SJSA1 (cell line): ENCODE measurements at places on chromosomes 13 and 19. TPM values are rescaled to one million over a fixed set of nuclear protein-coding genes. Genes with fewer than 3 reads are reported as not detected.
A peak's percentile ranks its signal among the peaks of the same experiment; 100 is the strongest.

Gene PRODH2
- not detected in 2 replicates for total RNA-seq

DNA sequence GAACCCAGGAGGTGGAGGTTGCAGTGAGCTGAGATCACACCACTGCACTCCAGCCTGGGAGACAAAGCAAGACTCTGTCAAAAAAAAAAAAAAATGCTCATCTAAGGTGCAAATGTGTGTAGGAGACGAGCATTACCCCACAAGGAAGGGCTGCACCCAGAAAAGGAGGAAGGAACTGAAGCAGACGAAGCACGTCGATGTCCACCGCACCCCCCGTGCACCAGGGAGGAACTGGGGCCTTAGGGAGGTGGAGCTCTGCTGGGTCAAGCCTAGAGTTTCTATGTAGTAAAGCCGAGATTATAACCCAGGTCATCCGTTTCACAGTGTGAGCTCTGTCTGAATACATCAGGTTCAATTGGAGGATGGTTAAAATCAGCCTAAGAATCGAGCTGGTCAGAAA is 1.1 kb downstream of the VSTM1 start:
- no peaks in the 10 kb centered on the region for H3K36me3 ChIP-seq
- DNase-seq: no peak
- H3K27me3 ChIP-seq: peaks cover 8% of the 10 kb centered on the region; the same call in 1 of the 2 replicates
- H3K4me1 ChIP-seq: no peaks in the 10 kb centered on the region

Gene SYCN
- total RNA-seq: not detected in 2 replicates

DNA sequence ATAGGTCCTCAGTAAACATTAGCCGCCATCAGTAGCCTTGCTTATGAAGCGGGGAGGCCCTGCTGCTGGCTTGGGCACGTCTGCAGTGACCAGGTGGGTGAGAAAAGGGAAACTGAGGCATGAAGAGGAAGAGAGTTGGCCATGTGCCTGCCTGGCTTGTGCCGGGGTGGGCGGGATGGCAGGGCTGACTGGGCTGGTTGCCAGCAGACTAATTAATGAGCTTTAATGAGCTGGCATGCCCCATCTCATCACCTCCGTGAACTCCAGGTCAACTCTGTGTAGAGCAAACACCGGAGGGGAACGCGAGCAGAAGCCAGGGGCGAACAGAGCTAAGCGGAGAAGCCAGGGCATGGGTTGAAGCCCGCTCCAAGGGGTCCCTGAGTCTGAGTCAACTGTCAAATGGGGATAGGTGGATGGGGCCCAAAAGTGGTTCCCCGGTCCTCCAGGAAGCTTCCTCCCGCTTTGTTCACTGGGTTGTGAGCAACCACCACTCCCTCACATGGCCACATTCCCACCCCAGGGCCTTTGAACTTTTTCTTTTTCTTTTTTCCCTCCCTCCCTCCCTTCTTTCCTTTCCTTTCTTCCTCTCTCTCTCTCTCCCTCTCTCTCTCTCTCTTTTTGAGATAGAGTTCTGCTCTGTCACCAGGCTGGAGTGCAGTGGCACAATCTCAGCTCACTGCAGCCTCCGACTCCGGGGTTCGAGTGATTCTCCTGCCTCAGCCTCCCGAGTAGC is 8.7 kb downstream of the NR2F6 start:
- peaks cover 57% of the 10 kb centered on the region for H3K36me3 ChIP-seq
- no peaks in the 10 kb centered on the region for H3K27me3 ChIP-seq
- H3K27ac ChIP-seq: no peak overlapping the region
- no peak for DNase-seq
- H3K4me3 ChIP-seq: no peak overlapping the region

Gene C19orf81
- total RNA-seq: not detected in 2 replicates

DNA sequence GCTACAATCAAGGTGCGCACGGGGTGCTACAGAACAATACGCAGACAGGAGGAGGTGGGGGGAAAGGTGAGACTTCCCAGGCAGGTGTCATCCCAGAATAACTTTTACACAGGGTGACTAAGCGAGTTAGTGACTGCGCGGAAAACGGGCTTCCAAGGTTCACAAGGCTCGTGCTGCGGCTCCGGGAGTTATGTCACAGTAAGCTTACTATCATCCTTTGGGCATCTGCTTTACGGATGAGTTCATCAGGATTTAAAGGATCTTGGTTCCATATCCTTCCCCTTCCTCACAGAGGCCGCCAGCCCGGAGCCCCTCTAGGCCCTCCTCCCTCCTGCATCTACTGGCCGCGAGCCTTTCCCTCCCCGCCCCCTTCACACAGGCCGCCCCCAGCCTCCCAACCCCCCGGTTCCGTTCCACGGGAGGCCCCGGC is 474 bp upstream of the IFT88 start:
- no peaks in the 10 kb centered on the region for H3K27me3 ChIP-seq
- no peaks in the 10 kb centered on the region for H3K36me3 ChIP-seq
- H3K4me1 ChIP-seq: peaks cover 6% of the 10 kb centered on the region
- peak overlapping the region; percentile 61 for H3K4me3 ChIP-seq

Gene LRRC25
- total RNA-seq: not detected in 2 replicates

Gene MUC16
- total RNA-seq: not detected in 2 replicates

DNA sequence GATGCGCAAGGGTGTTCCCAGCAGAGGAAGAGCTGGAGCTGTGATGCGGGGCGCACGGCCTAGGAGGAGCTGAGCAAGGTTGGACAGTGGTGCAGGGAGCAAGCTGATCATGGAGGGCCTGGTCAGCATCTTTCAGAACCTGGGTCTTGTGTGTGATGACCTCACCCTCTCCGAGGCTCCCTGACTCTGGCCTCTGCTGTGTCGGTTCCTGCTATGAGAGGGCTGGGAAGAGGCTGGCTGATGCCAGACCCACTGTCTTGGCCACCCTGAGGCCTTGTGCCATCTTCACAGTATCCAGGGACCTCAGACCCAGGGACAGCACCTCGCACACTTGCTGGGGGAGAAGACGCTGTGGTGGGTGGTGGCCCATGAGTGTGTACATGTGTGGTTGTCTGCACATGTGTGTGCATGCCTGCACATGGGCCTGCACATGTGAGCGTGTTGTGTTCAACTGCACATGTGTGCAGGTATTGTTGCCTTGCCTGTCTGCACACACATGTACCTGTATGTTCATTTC is 16.5 kb upstream of the C13orf46 start:
- H3K4me1 ChIP-seq: no peaks in the 10 kb centered on the region
- no peaks in the 10 kb centered on the region for H3K27me3 ChIP-seq
- no peak for DNase-seq
- H3K27ac ChIP-seq: no peak overlapping the region

Gene ZNF444
- 23.4 and 36.1 TPM in 2 replicates for total RNA-seq

Gene ZNF835
- total RNA-seq: not detected in 2 replicates

DNA sequence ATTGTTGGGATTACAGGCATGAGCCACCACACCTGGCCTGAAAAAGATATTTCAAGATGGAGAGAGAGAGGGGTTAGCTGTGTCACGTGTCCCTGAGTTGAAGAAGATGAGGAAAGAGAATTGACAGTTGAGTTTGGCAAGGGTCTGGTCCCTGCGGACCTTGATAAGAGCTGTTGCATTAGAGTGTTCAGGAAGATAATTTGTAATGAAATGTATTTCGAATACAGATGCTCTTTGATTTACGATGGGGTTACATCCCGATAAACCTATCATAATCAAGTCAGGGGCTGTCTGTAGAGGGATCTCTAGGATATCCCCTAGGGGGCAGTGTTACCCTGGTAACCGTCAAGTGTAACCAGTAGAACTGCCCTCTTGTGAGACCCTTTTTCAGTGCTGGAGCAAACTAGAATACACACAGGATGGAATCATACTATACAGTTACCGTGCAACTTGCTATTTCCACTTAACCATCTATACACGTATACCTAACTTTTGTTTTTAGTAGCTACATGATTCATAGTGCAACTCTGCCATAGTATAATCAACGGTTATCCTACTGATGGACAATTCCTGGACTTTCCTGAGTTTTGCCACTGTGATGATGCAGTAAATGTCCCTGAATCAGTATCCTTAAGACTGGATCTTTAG is 1.5 kb upstream of the ELOF1 start:
- peak; percentile 41 for DNase-seq
- no peak overlapping the region for H3K4me3 ChIP-seq
- H3K4me1 ChIP-seq: peaks cover 10% of the 10 kb centered on the region
- H3K27me3 ChIP-seq: no peaks in the 10 kb centered on the region
- H3K27ac ChIP-seq: no peak overlapping the region
- H3K36me3 ChIP-seq: peaks cover 7% of the 10 kb centered on the region

GRCh38 chr13:32737111-32737571 is 150.9 kb downstream of the PDS5B start:
- no peaks in the 10 kb centered on the region for H3K27me3 ChIP-seq
- H3K4me3 ChIP-seq: peak overlapping the region; percentile 24
- H3K4me1 ChIP-seq: peaks cover 10% of the 10 kb centered on the region; the same call in 1 of the 2 replicates
- H3K27ac ChIP-seq: peak overlapping the region; percentile 75
- DNase-seq: no peak

Gene SIGLECL1
- total RNA-seq: not detected in 2 replicates

DNA sequence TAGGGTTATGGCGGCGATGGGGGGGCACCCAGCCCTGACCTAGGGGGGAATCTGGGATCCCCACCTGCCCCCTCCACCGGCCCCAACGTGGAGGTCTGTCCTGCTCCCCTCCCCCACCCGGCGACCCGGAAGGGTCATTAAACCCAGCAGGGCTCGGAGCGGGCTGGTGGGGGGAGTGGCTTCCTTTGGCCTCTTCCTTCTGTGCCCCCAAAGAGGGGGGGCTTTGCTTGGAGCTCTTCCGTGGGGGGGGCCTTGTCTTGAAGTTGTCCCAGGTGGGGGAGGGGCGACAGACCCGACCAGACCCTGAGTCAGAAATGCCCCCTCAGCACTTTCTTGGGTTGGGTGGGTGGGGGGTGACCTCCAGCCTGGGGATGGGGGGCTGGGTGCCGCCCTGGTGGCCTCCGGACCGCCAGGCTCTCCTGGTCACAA is 1.5 kb downstream of the ARID3A start:
- peaks cover 10% of the 10 kb centered on the region for H3K4me1 ChIP-seq
- H3K36me3 ChIP-seq: peaks cover 7% of the 10 kb centered on the region
- H3K27me3 ChIP-seq: no peaks in the 10 kb centered on the region
- H3K27ac ChIP-seq: no peak overlapping the region
- DNase-seq: no peak
- no peak overlapping the region for H3K4me3 ChIP-seq

DNA sequence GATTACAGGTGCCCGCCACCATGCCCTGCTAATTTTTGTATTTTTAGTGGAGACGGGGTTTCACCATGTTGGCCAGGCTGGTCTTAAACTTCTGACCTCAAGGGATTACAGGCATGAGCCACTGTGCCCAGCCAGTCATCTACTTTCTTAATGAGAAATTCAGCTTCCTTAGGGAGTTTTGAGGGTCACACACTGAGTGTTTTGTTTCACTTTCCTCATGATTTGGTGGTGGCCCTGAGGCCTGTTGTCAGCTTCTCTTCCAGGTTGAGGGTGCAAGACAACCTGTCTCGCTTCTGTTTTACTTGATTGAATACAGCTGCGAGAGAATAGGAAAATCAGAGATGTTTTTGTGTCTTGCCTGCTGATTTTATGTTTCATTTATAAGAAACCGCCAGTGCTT is 9.9 kb downstream of the FRY start:
- H3K4me1 ChIP-seq: peaks cover 8% of the 10 kb centered on the region; the same call in 1 of the 2 replicates
- H3K36me3 ChIP-seq: no peaks in the 10 kb centered on the region
- no peak for DNase-seq
- no peak overlapping the region for H3K4me3 ChIP-seq
- H3K27ac ChIP-seq: no peak overlapping the region
